ENCODE measurements at places on chromosomes 6 and 20.

- no peak for DNase-seq
These were observed 58.5 kb upstream of the ATXN1 start for GRCh38 chr6:16819752-16820151.

DNA sequence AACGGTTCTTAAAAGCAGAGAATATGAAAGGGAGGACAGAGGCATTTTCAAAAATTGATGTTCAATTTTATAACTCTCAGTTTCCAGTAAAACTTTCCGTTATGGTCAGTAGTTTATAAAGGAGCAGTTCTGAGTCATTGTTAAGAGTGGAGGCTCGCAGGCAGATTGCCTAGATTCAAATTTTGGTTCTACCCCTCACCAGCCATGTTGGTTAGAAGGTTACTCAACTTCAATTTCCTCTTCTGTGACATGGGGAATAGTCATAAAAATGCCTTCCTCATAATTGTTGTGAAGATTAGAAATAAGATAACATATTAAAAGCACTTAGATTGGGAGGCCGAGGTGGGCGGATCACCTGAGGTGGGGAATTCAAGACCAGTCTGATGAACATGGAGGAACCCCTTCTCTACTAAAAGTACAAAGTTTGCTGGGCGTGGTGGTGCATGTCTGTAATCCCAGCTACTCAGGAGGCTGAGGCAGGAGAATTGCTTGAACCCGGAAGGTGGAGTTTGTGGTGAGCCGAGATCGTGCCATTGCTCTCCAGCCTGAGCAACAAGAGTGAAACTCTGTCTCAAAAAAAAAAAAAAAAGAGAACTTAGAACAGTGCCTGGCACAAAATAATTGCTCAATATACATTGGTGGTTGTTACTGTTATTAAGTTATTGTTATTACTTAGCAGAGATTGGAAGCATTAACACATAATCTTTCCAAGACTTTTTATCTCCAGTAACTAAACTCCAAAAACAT, 348.9 kb downstream of the NRN1 start:
- no peak for DNase-seq

DNA sequence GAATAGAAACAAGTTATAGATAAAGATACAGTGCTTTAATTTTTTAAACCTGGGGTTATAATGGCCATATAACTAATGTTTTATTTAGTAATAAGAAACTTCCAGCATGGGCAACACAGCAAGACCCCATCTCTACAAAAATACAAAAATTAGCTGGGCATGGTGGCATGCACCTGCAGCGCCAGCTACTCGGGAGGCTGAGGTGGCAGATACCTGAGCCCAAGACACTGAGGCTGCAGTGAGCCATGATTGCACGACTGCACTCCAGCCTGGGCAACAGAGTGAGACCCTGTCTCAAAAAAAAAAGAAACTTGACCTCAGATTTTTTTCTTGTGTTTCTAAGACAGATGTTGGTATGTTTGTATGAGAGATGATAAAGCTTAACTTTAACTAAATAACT, 22.9 kb downstream of the EEF1A1 start:
- DNase-seq, result no peak

DNA sequence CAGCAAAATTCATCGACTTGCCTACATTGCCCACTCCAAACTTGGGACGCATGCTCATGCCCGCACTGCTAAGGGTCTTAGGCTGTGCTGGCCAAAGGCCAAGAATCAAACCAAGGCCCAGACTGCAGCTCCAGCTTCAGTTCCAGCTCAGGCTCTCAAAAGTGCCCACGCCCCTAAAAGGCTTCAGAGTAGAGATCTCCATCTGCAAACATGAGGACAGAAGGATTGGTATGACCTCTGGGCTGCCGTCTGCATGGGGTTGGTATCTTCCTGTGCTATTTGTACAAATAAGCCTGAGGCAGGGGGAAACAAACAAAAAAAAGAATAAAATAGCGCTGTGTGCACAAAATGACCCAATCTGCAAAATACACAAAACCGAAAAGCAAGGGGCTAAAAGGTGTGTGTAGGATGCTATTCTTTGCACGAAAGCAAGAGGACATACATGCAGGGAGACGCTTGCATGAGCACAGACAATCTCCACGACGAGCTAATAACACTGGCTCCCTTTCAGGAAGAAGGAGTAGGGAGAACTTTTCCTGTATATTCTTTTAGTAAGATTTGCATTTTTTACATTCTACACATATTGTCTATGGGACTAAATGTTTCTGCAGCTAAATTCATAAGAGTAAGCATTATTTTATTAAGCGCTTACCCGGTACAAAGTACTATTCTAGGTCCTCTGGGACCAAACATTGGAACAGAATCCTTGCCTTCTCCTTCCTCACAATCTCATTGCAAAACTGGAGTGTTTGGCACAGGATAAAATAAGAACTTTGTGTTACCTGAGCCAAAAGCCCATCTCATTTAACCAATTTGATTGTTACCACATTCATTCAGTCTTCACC, 33.1 kb downstream of the ATP9A start:
- no peak for DNase-seq

DNA sequence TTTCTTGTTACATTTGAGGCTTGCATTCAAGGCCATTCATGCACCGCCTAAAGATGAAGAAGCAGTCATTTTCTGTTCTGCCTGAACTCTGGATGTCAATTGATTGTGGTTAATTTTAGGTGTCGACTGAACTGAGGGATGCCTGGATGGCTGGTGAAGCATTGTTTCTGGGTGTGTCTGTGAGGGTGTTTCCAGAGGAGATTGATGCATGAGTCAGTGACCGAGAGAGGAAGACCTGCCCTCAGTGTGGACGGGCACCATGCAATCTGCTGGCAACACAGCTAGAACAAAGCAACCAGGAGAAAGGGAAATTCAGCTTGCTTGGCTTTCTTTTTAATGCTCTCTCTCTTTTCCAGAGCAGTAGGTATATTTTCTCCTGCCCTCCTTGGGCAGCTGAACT, 164.1 kb upstream of the ECI2 start:
- DNase-seq, result no peak

DNA sequence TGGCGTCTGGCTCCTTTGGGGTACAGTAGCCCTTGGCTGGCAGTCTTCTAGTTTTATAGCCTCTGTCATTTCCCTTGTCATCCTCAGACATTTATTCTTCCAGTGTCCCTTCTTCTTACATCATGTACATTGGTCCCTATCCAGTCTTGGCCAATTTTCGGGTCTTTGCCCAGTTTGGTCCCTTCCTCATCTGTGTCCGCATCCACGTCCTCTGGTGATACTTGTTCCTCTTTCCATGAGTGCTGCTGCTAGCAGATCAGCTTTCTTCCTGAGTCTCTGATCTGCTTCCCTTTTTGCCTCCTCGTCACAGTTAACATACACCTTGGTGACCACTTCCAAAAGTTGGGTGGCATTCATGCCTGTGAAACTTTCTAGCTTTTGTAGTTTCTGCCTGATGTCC, 86.2 kb upstream of the GPR6 start:
- no peak for DNase-seq

GRCh38 chr6:1079525-1079924, 232.4 kb upstream of the FOXQ1 start:
- DNase-seq, result no peak

DNA sequence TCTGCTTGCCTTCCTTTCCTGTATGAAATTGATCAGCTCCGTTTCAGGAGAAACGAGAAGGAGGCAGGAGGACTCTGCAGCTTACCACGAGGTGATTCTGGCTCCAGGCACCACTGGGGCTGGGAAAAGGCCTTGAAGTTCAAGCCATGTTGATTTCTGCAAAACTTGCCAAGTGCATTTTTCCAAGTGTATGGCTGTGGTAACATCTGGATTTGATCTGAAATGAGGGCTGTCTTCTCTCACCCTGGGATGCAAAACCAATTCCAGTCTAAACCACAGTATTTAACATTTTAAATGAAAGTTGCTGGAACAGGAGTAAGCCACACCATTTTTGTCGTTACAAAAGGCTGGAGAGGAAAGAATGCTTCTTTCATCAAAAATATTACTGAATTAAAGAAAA, 36.1 kb upstream of the FAM210B start:
- no peak for DNase-seq

DNA sequence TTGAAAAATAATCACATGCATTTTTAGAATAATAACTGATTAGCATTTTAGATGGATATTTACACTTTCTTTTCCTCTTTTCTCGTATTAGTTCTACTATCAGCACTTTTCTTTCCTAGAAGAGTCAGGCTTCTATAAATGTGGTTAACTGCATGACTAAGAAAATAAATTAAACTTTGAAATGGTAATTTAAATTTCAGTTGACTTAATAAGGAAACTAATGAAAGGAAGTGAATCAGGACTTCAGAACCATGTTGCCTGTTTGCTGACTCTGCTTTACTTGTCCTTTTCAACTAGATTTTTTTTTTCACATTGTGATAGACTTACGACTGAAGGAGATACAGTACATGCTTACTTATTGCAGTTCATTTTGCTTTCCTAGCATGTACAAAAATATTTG, 1258.2 kb upstream of the EYS start:
- DNase-seq, result no peak

GRCh38 chr20:12886618-12887363, 122.0 kb upstream of the SPTLC3 start:
- no peak for DNase-seq

DNA sequence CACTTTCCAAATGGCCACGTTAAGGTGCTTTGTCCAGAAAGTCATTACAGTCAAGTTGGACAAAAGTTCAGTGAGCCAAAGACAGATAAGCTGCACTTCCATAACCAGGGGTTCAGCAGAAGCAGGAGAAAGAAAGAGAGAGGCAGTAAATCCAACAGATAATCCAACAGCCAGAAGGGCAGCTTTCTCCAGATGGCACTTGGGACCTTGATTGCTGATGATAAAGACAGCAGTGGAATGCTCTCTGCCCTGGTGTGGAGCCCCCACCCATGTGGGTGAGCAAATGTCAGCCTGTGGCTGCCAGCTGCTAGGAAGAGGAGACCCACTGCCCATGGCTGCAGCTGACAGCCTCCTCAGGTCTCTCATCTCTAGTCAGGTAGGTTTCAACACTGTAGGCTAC, 18.7 kb upstream of the NRSN1 start:
- no peak for DNase-seq
